Tongue (tissue), 3 donors: ENCODE measurements at places on chromosomes 4 and X.

DNA sequence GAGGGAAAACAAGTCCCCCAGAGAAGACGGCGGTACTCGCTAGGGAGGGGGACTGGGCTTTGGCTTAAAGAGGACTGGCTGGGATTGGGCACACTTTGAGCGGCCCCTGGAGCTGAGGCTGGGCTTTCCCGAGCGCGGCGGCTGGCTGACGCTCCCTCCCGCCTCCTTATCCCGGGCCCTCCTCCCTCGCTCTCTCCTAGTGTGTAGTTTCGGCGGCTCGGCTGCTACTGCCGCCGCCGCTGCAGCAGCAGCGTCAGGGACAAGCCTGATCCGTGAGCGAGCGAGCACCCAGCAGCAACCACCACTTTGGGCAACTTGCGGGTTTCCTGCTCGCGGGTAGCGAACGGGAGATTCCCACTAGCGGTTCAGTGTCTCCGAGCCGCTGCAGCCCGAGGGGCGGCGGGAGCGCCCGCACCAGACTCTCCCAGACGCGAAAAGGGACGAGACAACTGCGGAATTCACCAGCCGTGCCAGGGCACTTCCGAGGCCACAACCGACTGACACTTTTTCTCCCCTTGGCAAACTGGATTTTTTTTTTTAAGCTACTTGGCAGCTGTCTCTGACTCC lies 632 bp upstream of the PCDH7 start:
- peak; percentile 90 for DNase-seq

GRCh38 chr4:56863441-56864139 lies 42.1 kb upstream of the SPINK2 start:
- DNase-seq = no peak

- peak; percentile 11 for DNase-seq
Observed at GRCh38 chr4:64814616-64815015, 405.4 kb upstream of the TECRL start.

DNA sequence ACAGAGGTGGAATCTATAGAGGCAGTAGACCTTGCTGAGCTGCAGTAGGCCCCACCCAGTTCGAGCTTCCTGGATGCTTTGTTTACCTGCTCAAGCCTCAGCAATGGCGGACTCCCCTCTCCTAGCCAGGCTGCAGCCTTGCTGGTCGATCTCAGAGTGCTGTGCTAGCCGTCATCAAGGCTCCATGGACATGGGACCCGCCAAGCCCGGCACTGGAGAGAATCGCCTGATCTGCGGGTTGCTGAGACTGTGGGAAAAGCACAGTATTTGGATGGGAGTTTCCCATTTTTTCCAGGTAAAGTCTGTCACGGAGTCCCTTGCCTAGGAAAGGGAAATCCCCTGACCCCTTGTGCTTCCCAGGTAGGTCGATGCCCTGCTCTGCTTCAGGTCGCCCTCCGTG lies 124.8 kb upstream of the KLF8 start:
- DNase-seq = no peak

GRCh38 chr4:93842601-93843252 lies 14.2 kb downstream of the ATOH1 start:
- DNase-seq = no peak

DNA sequence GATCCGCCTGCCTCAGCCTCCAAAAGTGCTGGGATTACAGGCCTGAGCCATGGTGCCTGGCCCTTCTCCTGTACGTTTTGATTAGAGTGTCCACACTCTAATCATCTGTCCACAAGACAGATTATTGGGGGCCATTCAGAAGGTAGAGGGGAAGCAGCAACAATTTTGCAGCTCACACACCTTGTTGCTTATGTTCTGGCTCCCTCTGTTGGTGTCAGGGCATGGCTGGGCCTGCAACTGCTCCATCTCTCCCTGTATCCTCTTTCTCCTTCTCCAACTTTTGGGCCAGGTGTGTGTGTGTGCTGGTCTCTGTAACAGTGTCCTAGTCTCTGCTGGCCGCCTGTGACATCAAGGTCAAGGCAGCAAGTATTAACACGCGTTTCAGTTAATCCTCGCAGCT lies 125.5 kb upstream of the MBNL3 start:
- DNase-seq = peak; percentile 35

DNA sequence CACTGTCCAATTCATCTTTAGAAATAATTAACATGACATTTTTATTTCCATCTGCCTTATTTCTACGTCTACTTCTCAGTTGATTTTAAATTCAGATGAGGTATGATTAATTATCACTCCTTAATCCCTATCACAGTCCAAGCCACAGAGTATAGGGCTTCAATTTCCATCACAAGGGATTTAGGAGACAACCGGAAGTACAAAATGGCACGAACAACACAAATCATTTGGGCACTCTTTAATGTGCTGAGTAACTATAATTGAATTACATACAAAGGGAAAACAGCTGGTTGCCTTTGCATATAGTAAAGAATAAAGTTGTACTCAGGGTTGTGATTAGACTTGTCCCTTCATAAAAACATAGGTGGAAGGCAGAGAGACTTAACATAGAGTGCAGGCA lies 290.4 kb upstream of the MAGEB16 start:
- DNase-seq = no peak

GRCh38 chr4:30614771-30615170 lies 105.4 kb upstream of the PCDH7 start:
- peak; percentile 15 for DNase-seq

- DNase-seq = no peak
Observed at GRCh38 chr4:112585977-112586736, 50.6 kb downstream of the ZGRF1 start.

- no peak for DNase-seq
Observed at GRCh38 chr4:147815741-147816140, 83.9 kb downstream of the ARHGAP10 start.

GRCh38 chr4:53786632-53787031 lies 195.3 kb upstream of the LNX1 start:
- DNase-seq = peak; percentile 63

DNA sequence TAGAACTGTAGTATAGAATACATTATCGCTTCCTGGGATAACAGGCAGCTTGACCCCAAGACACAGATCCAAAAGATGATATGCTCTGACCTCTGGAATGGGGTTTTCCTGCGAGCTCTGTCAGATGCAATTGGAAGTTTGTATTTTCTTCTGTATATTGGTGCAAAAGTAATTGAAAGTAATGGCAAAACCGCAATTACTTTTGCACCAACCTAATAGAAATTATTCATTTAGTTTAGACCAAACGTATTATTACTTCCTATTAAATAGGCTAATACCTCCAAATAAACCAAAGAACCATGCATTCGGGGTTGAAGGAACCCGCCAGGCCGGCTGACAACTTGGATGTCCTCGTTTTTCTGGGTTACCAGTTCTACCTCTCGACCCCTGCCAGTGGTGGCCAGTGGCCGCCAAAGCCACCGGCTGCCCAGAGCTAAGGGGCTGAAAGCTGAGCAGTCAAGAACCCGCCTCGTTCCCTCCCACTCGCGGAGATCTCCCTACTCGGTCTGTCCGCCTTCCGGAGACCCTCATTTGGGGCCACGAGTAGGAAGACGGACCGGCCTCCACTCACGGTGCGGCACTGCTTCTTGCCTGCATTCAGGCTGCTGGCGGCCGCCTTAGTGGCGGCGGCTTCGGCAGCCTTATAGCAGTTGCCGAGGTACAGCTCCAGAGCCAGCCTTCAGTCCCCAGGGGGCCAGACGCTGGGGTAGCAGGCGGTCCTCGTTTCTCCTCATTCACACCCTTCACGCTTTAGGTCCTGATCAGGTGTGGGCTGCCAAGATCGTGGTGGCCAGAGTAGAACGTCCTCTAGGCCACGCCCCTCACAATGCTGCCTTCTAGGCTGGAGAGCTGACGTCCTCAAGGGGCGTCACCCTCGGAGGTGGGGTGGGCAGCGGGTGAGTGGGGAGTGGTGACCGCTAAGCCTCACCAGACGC lies 121.9 kb downstream of the RBMX2 start:
- DNase-seq = peak; percentile 63

GRCh38 chrX:64456828-64457227 lies 61.6 kb upstream of the MTMR8 start:
- DNase-seq = no peak

DNA sequence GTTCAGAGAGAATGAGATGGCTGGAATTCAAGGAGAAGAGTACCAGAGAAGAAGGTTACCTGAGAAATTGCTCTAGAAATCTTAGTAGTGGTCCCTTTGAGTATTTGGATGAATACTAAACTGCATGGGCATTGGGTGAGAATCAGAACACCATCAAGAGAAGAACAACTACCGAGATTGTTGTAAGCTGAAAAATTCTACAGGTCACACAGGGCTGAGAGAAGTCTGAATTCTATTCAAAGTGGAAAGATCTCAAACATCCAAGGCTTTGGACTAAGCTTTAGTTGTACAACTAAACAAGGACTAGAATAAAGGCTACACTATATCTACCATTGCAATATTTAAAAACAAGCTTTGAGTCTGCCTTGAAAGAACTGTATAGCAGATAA lies 40.8 kb downstream of the LRBA start:
- DNase-seq = no peak

DNA sequence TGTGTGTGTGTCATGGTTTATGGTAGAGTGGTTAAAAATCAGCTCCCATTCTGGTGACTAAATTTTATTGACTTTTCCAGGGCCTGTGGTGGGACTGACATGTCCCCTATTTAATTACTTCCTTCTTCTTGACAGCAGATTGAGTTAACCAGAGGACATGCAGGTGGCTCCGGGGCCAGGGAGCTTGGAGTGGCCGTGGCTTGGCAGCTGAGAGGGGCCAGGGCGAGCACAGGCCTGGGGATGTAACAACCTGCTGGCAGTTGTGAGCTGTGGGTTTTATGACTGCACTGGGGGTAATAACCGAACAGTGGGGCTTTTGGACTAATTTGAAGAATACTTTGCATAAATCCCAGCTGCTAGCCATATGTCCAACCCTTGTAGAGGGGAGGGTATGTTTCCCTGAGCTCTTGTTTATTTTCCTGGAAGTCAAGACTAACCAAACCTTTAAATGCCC lies 186.0 kb downstream of the MID1IP1 start:
- no peak for DNase-seq

GRCh38 chr4:30028826-30029225 lies 691.3 kb upstream of the PCDH7 start:
- peak; percentile 12 for DNase-seq

- DNase-seq = no peak
Observed at GRCh38 chrX:574251-574650, 56.3 kb upstream of the SHOX start.

GRCh38 chr4:7189475-7190277 lies 2.7 kb upstream of the SORCS2 start:
- DNase-seq = no peak

GRCh38 chrX:71365356-71365874 lies 742 bp upstream of the TAF1 start:
- DNase-seq = no peak

- no peak for DNase-seq
Observed at GRCh38 chrX:35711281-35711680, 86.9 kb upstream of the MAGEB16 start.

GRCh38 chrX:52870046-52870445 lies 2.2 kb upstream of the XAGE3 start:
- DNase-seq = no peak

DNA sequence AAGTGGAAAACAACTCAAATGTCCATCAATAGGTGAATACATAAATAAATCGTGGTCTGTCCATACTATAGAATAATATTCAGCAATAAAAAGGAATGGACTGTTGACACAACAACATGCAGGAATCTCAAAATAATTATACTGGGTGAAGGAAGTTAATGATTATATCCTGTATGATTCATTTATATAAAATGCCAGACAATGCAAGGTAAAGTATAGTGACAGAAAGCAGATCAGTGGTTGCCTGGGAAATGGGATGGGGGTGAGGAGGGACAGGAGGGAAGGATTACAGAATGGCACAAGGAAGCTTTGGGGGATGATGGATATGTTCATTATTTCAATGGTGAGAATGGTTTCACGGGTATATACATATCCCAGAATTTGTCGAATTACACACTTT lies 12.3 kb downstream of the PYURF start:
- DNase-seq = no peak
